ENCODE measurements at places on chromosomes 16 and 17.

- DNase-seq: no peak
Measured at GRCh38 chr17:9174779-9175574, 153.7 kb downstream of the NTN1 start.

- DNase-seq: no peak
Measured at GRCh38 chr16:54180421-54181359, 105.9 kb downstream of the IRX3 start.

- no peak for DNase-seq
Measured at GRCh38 chr16:53058441-53058840, 3.6 kb downstream of the CHD9 start.

DNA sequence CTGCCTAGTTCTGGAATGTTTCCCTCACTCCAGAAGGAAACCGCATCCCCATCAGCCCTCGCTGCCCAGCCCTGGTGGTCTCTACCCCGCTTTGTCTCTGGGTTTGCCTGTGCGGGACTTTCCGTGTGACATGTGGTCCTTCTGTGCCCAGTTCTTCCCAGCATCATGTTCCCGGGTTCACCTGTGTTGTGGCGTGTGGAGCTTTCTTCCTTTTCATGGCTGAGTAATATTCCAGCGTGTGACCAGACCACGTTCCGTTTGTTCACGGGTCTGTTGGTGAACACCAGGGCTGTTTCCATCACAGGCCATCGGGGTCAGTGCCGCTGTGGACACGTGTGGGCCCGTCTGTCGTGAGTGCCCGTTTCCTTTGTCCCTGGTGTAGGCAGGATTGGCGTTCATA is 32.1 kb downstream of the CACNA1H start:
- DNase-seq: no peak

GRCh38 chr17:79624718-79625478 is 14.0 kb upstream of the RBFOX3 start:
- no peak for DNase-seq

DNA sequence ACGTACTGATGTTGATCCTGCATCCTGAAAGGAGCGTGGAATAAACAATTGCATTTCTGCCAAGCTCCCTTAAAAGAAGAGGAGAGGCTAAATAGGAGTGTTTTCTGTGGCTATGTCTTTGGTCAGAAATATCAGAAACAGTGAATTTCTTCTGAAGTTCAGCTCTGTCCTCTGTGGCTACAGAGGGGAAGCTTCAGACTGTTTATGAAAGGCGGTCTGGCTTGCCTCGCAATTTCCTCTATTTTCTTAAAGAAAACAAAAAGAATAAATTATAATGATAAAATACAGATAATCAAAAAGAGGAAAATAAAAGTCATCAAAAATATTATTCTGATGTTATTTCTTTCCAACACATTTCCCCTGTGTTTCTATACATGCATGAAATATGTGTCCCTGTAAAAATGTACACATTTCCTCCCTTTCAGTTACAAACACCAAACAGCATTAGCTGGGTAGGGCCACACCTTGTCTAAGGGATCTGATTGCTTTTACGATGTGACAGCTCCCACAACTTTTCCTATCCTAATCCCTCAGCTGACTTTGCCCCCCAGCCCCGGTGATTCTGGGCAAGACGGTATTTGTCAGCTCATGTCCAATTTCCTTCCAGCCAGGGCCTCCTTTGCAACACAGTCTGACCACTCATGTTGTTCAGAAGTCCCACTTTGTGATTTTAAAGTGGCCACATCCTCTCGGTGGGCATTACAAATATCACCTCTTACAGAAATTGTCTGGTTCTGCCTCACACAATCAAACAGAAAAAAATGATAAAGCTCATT is 439.0 kb downstream of the HS3ST3B1 start:
- no peak for DNase-seq

GRCh38 chr16:51057969-51058337 is 93.1 kb downstream of the SALL1 start:
- no peak for DNase-seq

DNA sequence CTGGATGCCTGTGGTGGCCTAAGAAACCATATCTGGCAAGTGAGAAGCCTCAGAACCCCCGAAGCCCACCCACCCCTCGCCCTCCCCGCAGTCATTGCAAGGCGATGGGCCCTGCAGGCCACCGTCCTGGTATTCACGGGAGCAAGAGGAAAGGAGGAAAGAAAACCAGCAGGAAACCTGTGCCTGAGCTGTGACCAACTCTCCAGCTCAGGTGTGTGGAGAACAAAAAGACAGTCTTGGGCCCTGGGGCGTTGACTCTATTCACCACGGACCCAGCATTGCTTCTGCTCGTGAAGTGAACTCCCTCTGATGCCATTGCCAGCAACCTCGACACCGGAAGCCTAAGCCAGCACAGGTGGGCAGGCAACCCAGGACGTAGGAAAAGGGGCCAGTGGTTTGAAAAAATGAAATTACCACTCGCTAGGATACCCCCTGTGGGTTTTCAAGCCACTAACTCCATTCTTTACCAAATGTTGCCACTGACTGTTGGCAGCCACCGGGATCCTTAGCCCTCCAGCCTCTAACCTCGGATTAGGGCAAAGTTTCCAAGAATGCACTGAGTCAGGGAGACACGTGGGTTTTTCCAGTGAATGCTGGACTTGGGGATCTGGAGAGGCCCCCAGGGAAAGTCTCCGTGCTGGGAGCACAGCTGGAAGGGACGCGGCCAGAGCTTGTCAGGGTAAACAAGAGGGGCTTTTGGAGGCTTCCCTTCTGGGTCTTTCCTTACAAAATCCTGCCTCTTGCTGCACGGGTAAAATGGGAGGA is 25.1 kb downstream of the FA2H start:
- DNase-seq: no peak

DNA sequence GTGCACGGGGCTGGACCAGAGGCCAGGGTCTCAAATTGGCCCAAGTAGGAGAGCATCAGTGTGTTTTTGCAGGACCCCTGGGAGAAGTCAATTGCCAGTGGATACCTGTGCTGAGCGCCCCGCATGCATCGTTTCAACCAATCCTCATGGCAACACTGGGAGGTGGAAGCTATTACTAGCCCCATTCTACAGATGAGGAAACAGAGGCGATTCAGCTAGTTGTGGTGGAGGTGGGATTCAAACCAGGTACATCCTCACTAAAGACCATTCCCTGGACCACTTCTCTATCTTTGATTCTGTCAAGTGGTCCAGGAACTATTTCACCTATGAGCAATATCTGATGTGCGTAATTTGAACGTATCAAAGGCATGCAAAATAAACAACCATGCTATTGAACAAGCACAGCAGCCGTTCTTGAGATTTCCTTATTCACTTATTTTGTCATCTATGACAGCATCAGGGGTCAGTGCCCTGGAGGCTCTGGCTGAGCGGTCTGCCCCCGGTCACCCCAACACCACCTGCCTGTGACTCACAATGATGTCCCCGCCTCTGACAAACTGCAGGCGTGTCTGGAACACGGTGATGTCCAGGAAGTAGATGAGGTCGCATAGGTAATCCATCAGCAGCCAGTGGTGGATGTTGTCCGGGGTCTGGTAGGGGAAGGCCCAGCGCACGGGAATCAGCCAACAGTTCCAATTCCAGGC is 54.0 kb downstream of the CNGB1 start:
- DNase-seq: no peak

DNA sequence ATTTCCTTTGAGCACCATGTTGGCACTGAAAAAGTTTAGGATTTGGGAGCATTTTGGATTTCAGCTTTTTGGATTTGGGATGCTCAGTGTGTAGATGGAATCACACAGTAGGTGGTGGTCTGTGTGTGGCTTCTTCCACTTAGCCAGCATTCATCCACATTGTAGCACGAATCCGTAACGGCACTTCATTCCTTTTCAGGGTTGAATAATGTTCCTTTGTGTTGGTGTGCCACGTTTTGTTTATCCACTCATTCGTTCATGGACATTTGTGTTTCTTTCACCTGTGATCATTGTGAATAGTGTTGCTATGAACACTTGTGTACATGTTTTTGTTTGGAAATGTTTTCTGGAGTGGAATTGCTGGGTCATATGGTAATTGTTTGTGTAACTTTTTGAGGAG is 85.1 kb downstream of the RAP1GAP2 start:
- DNase-seq: no peak

DNA sequence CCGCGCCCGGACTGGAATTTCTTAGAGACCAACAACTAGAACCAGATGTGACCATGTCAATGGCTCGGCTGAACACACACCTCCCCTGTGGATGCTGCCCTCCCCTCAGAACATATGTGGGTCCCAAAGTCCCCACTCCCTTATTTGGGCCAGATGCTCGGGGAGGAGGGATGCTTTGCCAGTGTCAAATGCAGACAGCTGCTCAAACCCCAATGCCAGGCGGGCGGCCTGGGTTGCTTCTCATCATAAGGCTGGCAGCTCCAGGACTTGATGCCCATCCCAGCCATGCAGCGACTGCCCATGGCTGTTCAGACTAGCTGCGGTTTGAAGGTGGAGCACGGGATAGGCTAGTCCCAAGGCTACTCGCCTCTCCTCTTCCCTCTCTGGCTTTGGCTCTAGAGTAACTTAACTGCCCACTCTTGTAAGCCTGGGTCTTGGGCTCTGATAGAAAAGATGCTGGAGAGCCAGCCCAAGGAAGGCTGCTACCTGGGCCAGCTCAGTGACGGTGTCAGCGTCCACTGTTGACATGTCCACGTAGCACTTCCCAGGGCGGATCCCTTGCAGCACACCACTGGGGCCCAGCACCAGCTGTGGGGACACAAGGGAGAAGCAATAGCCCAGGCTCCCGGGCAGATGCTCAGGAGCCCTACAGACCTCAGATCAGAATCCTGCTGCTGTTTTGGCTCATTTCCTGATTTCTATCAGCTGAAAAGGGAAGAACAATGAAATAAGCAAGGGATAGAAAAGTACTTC is 11.0 kb upstream of the ROGDI start:
- DNase-seq: no peak

GRCh38 chr17:74635418-74635817 is 11.9 kb upstream of the CD300E start:
- no peak for DNase-seq

GRCh38 chr16:12257926-12258561 is 281.5 kb downstream of the SNX29 start:
- no peak for DNase-seq

DNA sequence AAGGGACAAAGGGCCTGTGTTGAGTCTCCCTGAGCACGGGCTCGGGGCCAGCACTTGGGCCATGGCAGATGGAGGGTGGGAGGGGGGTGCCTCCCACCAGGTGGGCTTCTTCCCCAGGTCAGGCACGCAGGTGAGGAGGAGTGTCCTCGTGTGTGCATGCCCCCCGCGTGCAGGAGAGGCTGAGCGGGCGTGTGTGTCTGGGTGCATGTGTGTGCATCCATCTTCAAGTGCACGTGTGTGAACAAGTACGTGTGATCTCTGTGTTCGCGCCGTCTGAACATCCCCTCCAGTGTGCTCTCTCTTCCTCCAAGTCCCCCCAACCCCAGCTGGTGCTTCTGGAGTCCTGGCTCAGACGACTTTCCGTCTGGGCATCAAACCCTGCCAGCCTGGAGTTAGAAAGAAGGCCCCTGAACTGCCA is 2.7 kb upstream of the ZG16B start:
- DNase-seq: no peak

DNA sequence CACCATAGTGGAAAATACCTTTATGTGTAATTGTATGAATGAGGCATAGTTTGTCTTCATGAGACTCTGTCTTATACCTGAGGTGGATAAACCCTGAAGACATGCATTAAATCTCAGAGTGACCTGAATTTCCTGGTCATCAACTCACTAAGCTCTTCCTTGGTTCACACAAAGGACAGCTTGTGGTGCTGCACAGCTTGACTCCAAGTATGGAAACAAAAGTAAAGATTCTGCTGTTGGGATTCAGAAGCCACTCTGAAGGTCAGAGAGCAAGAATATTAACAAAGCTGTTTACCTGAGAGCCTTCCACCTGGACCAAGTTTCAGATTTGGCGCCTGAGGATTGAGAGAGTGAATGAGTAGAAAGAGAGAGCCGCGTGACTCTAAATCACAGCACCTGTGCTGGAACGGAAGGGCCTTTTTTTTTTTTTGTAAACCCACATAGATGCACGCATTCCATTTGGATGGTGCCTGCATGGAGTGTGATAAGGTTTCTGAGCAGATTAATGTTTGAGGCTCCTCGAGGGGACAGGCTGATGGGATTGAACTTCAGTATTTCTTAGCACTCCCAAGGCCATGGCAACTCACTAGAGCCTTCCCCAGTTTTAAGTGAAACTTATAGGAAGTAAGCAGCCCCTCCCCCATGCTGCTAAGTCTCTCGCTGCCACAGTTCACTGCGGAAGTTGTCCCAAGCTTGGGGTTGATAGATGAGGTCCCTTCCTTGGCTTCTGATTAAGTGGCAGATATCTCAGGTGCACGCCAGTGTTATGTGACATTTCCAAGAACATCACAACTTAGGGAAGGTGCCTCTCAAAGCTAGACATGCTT is 28.7 kb downstream of the CALB2 start:
- no peak for DNase-seq

GRCh38 chr17:50432125-50432762 is 6.2 kb downstream of the ACSF2 start:
- DNase-seq: no peak

DNA sequence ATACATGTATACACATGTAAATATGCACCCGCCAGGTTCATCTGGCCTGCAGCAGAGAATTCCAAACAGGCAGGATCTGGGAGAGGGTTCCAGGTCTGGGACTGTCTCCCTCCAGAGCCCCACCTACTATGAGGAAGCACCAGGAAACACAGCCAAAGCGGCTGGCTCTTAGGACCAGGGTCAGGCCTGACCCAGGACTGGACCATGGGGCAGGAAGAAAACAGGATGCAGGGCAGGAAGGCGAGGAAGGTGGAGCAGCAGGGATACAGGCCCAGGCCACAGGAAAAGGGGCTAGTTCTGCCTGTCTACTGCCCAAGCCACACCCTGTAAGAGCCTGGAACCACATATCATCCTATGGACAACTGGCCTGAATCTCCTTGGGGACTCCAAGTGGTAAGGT is 2.2 kb downstream of the HID1 start:
- no peak for DNase-seq

GRCh38 chr16:61181982-61182381 is 854.3 kb downstream of the CDH8 start:
- no peak for DNase-seq

- DNase-seq: no peak
Measured at GRCh38 chr16:66065925-66066324, 300.6 kb upstream of the CDH5 start.

DNA sequence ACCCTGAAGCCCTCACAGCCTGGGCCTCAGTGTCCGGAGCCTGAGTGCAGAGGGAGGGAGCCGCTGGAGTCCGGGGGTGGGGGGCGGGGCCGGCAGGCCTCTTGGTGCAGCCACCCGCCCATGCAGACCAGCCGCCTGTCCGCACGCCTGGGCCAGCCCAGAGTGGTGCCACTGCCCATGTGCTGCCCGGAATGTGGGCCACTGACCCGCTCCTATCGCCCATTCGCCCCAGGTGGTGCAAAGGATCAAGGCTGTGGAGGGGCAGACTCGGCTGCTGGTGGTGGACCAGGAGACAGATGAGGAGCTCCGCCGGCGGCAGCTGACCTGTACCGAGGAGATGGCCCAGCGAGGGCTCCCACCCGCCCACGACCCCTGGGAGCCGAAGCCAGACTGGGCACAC is 2.6 kb downstream of the NHERF2 start:
- DNase-seq: no peak

- no peak for DNase-seq
Measured at GRCh38 chr17:65013613-65014391, 42.7 kb downstream of the GNA13 start.

Measured in stimulated activated CD4-positive, alpha-beta T cell treated with anti-CD3 and anti-CD28 coated beads, Interleukin-1b, Interleukin-23, amount 100 ng/mL, for 24 hours (primary cell).